Suprapubic skin (tissue), 4 donors: ENCODE measurements at places on chromosomes 13 and 19. TPM values are rescaled to one million over a fixed set of nuclear protein-coding genes. Genes with fewer than 3 reads are reported as not detected.

JUNB gene
- 1,053 TPM for total RNA-seq

- DNase-seq: peak; percentile 86
- peaks cover 49% of the 10 kb centered on the region for H3K4me1 ChIP-seq
- no peaks in the 10 kb centered on the region for H3K27me3 ChIP-seq
- H3K36me3 ChIP-seq: no peaks in the 10 kb centered on the region
- H3K27ac ChIP-seq: peak overlapping the region; percentile 73
- no peak overlapping the region for H3K4me3 ChIP-seq
These were observed 33.2 kb upstream of the KATNAL1 start for GRCh38 chr13:30340331-30341250.

GRCh38 chr13:42275506-42275905 lies 3.6 kb downstream of the AKAP11 start:
- H3K4me1 ChIP-seq: peaks cover 45% of the 10 kb centered on the region
- H3K27ac ChIP-seq: no peak overlapping the region
- no peaks in the 10 kb centered on the region for H3K36me3 ChIP-seq
- no peak for DNase-seq
- H3K27me3 ChIP-seq: no peaks in the 10 kb centered on the region

COG6 gene
- total RNA-seq: 14.8 TPM

- H3K27me3 ChIP-seq: no peaks in the 10 kb centered on the region
- DNase-seq: no peak
These were observed 403.4 kb downstream of the KLF5 start for GRCh38 chr13:73462241-73462640.
